Dermis blood vessel endothelial cell (primary cell): ENCODE measurements at places on chromosomes 6 and 20.

GRCh38 chr20:13875265-13875811, 90.5 kb downstream of the NDUFAF5 start:
- no peak for DNase-seq

- no peak for DNase-seq
Measured at GRCh38 chr6:145063091-145063490, 672.2 kb downstream of the EPM2A start.

DNA sequence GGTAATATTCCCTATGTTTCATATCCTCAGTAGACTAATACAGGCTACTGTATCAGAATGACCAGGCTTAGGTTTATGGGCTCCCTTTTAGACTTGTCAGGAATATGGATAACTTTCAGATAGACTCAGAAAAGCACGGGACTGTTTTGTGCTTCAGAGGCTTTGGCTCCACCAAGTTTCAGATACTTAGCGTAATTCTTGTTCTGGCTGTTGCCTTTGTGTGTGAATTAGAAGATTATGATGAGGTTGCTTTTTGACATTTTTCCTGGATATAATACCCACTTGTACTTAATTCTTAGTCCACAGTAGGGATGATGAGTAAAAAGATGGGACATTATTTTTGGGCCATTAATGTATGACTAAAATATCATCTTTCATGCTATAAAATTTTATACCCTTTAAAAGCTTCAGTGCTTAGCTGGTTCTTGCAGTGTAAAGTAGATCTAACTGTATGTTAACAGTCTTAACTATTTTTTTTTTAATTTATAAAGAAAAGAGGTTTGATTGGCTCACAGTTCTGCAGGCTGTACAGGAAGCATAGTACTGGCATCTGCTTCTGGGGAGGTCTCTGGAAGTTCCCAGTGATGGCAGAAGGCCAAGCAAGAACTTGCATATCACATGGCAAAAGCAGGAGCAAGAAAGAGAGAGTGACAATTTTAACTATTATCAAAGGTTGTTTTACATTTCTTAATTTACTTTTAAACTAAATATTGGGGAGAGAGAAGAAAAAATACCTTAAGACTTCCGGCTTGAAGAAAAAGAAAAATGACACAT, 120.7 kb downstream of the ZFAND3 start:
- peak; percentile 82 for DNase-seq

- no peak for DNase-seq
Measured at GRCh38 chr6:3451498-3451897, 5.4 kb downstream of the SLC22A23 start.

- DNase-seq, result no peak
Measured at GRCh38 chr6:89353702-89354392, 1.3 kb upstream of the UBE2J1 start.

DNA sequence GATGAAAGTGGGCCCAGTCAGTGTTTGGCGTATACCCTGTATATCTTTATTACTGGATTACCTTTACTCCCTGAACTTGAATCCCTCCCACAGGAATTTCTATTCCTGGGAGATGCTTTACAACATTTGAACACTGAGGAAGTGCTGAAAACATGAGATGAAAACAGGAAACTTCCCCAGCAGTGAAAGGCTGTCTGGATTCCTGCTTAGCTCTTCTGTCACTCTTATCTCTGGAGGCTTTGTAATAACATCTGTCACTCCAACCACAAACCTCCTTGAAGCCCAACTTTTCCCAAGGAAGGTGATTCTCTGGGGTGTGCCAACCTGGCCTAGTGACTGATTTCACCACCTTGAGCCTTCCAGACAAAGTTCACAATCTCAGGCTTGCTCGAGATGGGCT, 264.5 kb upstream of the BMP2 start:
- DNase-seq, result no peak

- DNase-seq, result no peak
Measured at GRCh38 chr6:158762787-158763433, 56.3 kb downstream of the EZR start.

DNA sequence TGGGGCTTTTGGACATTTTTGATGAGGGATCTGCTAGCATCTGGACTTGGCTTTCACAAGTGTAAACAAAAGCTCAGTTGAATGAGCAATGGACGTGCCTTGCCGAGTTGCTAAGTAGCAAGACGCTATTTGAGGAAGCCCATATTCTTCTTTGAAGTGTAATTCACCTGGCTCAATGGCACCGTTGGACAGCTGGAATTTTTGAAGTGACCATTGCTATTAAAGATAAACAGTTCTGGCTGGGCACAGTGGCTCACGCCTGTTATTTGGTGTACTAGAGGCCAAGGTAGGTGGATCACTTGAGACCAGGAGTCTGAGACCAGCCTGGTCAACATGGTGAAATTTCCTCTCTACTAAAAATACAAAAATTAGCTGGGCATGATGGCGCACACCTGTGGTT, 88.8 kb upstream of the SOX4 start:
- DNase-seq, result no peak

- DNase-seq, result peak; percentile 1
Measured at GRCh38 chr20:7085467-7085866, 318.0 kb downstream of the BMP2 start.

DNA sequence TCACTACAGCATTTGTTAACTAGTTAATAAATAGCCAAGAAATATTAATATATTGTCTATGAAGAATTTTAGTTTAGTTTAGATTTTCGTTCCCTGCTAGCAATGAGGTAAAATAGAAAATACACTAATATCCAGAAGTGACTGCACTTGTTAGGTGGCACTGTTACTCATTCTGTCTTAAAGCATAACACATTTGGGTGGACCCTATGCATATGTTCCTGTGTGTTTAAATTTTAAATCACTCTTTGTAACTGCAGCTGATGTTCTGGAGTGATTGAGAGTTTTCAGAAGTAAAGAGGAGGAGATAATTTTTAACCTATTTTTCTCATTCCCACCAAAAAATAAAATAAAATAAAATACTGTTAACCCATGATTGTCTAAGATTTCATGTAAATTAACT, 73.9 kb upstream of the SOX4 start:
- no peak for DNase-seq

- DNase-seq, result peak; percentile 71
Measured at GRCh38 chr20:19205981-19206396, 6.5 kb upstream of the SLC24A3 start.

- DNase-seq, result no peak
Measured at GRCh38 chr6:15077961-15078360, 167.9 kb upstream of the JARID2 start.

DNA sequence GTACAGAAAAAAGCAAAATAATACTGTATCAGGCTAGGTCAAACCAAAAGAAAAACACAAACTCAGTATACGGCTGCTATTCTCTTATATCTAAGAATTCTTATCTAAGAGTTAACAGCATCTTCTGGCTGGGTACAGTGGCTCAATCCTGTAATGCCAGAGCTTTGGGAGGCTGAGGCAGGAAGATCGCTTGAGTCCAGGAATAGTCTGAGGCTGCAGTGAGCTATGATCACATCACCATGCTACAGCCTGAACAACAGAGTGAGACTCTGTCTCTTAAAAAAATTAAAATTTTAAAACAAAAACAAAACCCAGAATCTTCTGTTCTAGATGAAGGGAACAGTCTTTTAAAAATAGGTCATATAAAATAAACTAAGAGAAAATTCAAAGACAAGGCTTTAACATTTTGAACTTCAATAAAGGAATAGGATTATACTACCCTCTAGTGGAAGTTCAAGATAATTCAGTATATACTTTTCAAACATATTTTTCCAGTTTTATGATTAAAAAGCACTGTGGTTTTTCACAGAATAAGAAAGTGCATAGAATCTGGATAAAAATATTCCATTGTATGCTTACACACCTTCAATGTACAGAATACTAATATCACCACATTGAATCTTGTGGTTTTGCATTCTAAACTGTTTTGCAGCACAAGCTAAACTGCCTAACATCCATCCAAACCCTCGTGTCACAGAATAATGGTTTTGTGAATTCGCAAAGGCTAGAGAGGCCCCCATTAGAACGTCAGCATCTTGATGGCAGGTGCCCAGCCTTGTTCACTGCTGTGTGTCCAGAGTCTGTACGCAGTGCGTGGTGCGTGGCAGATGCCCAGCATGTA, 39.3 kb downstream of the DTNBP1 start:
- peak; percentile 53 for DNase-seq
